ENCODE measurements at places on chromosomes 3 and 15. TPM values are rescaled to one million over a fixed set of nuclear protein-coding genes. Genes with fewer than 3 reads are reported as not detected.

DNA sequence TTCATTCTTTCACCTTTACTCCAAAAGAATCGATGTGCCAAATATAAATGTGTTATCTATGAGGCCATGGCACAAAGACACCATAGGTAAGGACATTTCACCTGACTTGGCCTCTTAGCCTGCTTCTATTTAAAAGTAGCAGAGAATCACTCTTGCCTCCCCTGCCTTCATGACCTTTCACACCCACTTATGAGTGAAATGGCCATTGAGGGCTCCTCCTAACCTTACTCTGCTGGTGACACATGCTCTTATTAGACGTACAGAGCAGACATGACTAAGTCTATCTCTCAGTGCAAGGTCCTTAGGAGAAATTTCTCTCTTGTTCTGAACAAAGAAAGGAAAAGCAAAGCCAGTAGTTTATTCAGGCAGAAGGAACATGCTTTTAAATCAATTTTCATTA is 150.7 kb downstream of the LRTM1 start:
- H3K27me3 ChIP-seq = no peaks in the 10 kb centered on the region
- no peak for DNase-seq

- H3K27me3 ChIP-seq = no peaks in the 10 kb centered on the region
- H3K4me1 ChIP-seq = no peaks in the 10 kb centered on the region
- H3K27ac ChIP-seq = no peak overlapping the region
Measured at GRCh38 chr3:57423335-57423734, 120.8 kb downstream of the DNAH12 start.

DNA sequence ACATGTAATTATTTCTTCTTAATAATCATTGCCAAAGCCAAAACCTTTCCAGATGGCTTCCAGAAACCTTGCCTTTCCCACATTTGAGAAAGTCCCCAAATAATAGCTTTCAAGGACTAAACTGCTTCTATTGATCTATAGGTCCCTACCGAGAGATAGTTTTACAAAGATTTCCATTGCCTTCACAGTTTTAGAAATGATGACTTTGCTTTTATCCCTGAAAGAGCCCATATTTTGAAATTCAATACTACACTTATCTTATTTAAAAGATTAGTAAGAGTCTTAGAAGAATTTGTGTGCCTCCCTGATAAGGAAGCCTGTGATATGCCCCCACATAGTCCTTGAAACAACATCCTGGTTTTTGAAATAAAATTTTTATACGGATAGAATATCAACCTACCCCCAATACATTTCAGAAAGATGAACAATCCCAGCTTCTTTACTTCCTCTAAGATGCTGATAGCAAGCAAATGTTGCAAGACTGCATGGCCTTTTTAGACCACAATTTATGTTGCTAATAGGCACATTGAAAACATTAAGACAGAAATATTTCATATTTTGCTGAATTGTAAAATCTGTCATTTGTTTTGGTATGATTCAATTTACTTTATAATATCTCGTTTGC is 146.3 kb downstream of the TMCO5A start:
- H3K36me3 ChIP-seq = no peaks in the 10 kb centered on the region
- no peak for DNase-seq
- H3K27ac ChIP-seq = no peak overlapping the region
- H3K27me3 ChIP-seq = no peaks in the 10 kb centered on the region
- no peak overlapping the region for H3K4me3 ChIP-seq
- no peaks in the 10 kb centered on the region for H3K4me1 ChIP-seq

DNA sequence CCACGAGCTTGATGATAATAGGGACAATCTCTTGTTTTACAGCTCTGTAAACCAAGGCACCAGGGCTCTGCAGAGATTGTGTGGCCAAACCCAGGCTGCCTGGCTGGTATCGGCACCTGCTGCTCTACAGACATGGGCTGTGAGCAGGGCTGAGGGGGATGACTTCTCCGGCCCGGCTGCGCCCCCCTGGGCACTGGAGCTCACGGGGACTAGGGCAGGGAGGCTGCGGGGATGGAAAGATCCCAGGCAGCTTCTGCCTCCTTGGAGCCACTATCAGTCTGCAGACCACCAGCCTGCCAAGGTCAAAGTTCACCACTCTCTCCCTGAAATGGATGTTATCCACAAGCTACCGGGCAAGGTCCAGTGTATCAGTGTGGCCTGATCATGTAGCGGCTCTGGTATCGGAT is 22.0 kb upstream of the PIGZ start:
- H3K4me3 ChIP-seq = no peak overlapping the region
- no peaks in the 10 kb centered on the region for H3K27me3 ChIP-seq
- no peak for DNase-seq
- H3K27ac ChIP-seq = no peak overlapping the region

GRCh38 chr3:35946121-35946853 is 307.0 kb downstream of the ARPP21 start:
- H3K27me3 ChIP-seq = no peaks in the 10 kb centered on the region
- no peak overlapping the region for H3K4me3 ChIP-seq
- no peaks in the 10 kb centered on the region for H3K4me1 ChIP-seq
- H3K36me3 ChIP-seq = no peaks in the 10 kb centered on the region
- DNase-seq = no peak
- H3K27ac ChIP-seq = no peak overlapping the region

DNA sequence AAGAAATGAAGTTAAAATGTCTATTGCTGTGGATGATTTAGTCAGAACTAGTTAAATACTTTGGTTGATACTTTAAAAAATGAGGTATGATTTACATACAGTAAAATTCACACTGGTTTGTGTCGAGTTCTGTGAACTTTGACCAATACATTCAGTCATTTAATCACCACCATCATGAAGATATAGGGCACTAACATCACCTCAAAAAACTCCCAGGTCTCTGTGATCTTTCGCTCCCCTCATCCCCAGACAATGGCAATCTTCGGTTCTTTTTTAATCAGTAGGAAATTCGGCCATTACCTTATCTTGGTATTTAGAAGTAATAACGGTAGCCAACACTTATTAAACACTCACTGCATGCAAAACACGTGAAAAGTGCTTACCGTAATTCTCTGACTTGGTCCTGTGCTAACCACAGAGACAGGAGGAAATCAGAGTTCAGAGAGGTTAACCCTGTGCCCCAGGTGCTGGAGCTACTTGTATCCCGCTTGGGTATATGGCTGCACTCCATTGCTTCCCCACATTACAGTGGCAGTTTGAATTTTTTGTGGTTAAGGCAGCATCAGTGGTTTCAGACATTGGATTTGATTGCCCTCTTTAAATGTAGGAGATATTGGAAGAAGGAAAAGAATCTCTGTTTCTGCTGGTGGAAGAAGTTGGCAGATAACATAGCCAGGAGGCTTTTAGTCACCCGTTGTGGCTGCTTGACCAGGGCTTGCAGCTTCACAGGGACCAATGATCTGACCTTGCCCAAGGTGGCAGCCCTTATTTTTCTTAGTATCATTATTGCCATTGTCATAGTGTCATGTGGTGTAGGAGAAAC is 4.2 kb downstream of the PLCL2 start:
- DNase-seq = no peak
- no peaks in the 10 kb centered on the region for H3K36me3 ChIP-seq
- no peak overlapping the region for H3K4me3 ChIP-seq
- H3K27ac ChIP-seq = no peak overlapping the region
- H3K4me1 ChIP-seq = peaks cover 4% of the 10 kb centered on the region

GRCh38 chr3:52347716-52348635 is 31.9 kb downstream of the DNAH1 start:
- no peaks in the 10 kb centered on the region for H3K27me3 ChIP-seq
- H3K4me1 ChIP-seq = no peaks in the 10 kb centered on the region
- H3K4me3 ChIP-seq = no peak overlapping the region
- peak overlapping the region; percentile 65 for H3K27ac ChIP-seq
- no peak for DNase-seq

Gene ATP8B4
- 19.1 TPM for total RNA-seq

DNA sequence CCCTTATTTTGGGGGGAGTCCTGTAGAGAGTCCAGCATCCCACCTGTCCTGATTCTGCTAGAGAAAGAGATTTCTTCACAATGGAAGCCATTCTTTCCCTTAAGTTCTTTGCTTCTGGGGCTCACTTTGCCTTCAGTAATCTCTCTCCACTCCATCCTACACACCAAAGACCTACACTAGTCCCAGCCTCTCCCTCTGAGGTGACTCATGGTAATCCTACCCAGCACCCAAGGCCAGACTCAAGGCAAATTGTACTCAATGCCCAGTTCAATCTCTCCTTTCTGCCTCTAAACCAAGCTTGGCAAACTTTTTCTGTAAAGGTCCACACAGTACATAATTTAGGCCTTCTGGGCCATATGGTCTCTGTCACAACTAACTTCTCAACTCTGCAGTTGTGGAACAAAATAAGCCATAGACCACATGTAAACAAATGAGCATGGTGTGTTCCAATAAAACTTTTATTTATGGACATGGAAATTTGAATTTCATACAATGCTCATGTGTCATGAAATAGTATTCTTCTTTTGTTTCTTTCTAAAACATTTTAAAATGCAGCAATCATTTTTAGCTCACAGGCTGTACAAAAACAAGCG is 72.5 kb downstream of the MRPL46 start:
- no peaks in the 10 kb centered on the region for H3K36me3 ChIP-seq
- no peak for DNase-seq
- H3K4me1 ChIP-seq = no peaks in the 10 kb centered on the region
- H3K4me3 ChIP-seq = no peak overlapping the region

- no peaks in the 10 kb centered on the region for H3K36me3 ChIP-seq
- no peaks in the 10 kb centered on the region for H3K4me1 ChIP-seq
- no peaks in the 10 kb centered on the region for H3K27me3 ChIP-seq
- DNase-seq = no peak
- H3K27ac ChIP-seq = no peak overlapping the region
- H3K4me3 ChIP-seq = no peak overlapping the region
Measured at GRCh38 chr3:119011528-119011927, 23.1 kb downstream of the IGSF11 start.

Gene MKRN3
- 1.6 TPM for total RNA-seq

GRCh38 chr15:31308185-31308639 is 18.4 kb upstream of the KLF13 start:
- no peaks in the 10 kb centered on the region for H3K4me1 ChIP-seq
- no peak overlapping the region for H3K27ac ChIP-seq
- no peaks in the 10 kb centered on the region for H3K36me3 ChIP-seq
- no peaks in the 10 kb centered on the region for H3K27me3 ChIP-seq
- no peak overlapping the region for H3K4me3 ChIP-seq
- DNase-seq = no peak

- DNase-seq = peak; percentile 62
- no peaks in the 10 kb centered on the region for H3K36me3 ChIP-seq
- H3K4me3 ChIP-seq = no peak overlapping the region
- H3K27me3 ChIP-seq = no peaks in the 10 kb centered on the region
- H3K27ac ChIP-seq = no peak overlapping the region
- no peaks in the 10 kb centered on the region for H3K4me1 ChIP-seq
Measured at GRCh38 chr3:117036259-117036799, 326.8 kb downstream of the TUSC7 start.

DNA sequence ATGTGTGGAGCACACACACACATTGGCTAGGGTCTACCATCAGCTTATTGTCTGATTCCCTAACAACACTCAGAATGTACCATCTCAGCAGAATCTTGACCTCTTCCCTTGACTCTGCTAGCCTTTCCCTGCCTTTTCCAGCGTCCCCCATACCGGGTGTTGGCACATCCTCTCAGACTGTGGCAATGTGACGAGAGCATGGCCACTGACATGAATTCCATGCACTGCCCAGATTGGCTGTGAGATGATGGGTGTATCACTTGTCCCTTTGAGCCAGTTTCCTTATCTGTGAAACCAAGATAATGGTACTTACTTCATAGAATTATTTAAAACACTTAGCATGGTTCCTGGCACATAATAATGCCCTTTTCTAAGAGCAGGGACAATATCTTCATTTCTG is 60.3 kb upstream of the EIF1B start:
- DNase-seq = no peak
- H3K36me3 ChIP-seq = no peaks in the 10 kb centered on the region
- no peaks in the 10 kb centered on the region for H3K4me1 ChIP-seq
- no peak overlapping the region for H3K27ac ChIP-seq
- no peaks in the 10 kb centered on the region for H3K27me3 ChIP-seq
- no peak overlapping the region for H3K4me3 ChIP-seq

- no peak for DNase-seq
- no peaks in the 10 kb centered on the region for H3K36me3 ChIP-seq
- H3K27me3 ChIP-seq = no peaks in the 10 kb centered on the region
- no peak overlapping the region for H3K4me3 ChIP-seq
- H3K4me1 ChIP-seq = no peaks in the 10 kb centered on the region
Measured at GRCh38 chr3:151228666-151229040, 25.6 kb upstream of the GPR171 start.

DNA sequence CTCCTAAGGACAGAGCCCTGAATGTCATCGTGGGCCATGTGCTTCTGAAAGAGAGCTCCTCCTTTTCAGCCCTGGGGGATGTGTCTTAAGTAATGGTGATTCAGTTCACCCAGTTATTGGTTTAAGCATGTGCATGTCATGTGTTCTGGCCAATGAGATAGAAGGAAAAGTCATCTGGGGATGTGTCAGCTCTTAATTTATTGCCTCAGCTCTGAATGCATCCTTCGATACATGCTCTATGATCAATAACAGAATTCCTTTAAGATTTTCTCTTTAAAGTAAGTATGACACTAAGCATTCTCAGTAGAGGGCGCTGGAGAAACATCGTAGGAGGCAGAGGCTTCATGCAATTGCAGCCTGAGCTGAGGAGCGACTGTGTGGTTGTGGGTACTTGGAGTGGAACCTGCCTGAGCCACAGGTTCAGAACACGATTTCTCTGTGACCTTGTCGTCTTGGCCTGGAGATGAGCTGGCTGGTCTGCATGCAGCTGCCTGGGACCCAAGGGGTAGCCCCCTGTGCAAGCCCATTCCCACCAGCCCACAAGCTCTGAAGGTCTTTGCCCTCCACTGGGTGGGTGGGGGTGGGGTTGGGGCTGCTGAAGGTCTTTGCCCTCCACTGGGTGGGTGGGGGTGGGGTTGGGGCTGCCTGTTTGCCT is 69.5 kb downstream of the C3orf38 start:
- H3K4me3 ChIP-seq = no peak overlapping the region
- H3K27me3 ChIP-seq = no peaks in the 10 kb centered on the region
- H3K4me1 ChIP-seq = no peaks in the 10 kb centered on the region
- no peak for DNase-seq
- no peak overlapping the region for H3K27ac ChIP-seq

DNA sequence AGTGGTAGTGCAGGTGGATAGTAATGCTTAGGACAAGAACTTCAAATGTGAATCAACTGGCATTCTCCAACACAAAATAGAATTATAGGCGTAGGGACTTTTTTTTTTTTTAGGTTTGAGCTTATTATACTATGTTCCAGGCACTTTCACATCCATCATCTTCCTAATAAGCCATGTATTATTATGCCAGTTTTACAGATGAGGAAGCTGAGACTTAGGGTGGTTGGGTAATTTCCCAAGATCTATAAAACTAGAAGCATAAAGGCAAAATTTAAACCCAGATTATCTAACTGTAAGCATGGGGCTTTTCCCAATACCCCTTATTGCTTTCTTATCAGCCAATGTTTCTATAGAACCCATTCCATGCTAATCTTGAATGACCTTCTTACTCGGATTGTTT is 75.1 kb upstream of the ETV5 start:
- no peaks in the 10 kb centered on the region for H3K27me3 ChIP-seq
- no peak overlapping the region for H3K4me3 ChIP-seq
- H3K4me1 ChIP-seq = no peaks in the 10 kb centered on the region
- H3K27ac ChIP-seq = no peak overlapping the region
- DNase-seq = no peak
